ENCODE measurements at places on chromosomes 7 and 10. TPM values are rescaled to one million over a fixed set of nuclear protein-coding genes. Genes with fewer than 3 reads are reported as not detected.

- H3K4me3 ChIP-seq: no peak overlapping the region
- H3K4me1 ChIP-seq: peaks cover 30% of the 10 kb centered on the region
- peak; percentile 58 for DNase-seq
- H3K27me3 ChIP-seq: no peaks in the 10 kb centered on the region
- H3K27ac ChIP-seq: no peak overlapping the region
Observed at GRCh38 chr7:2247141-2247995, 5.3 kb downstream of the NUDT1 start.

SEMA3A gene
- polyA plus RNA-seq: not detected

ZPBP gene
- polyA plus RNA-seq: 0.55 TPM

- DNase-seq: no peak
- H3K4me1 ChIP-seq: peaks cover 26% of the 10 kb centered on the region
- H3K36me3 ChIP-seq: peaks cover 3% of the 10 kb centered on the region
- no peaks in the 10 kb centered on the region for H3K27me3 ChIP-seq
Observed at GRCh38 chr10:119597405-119598186, 832 bp upstream of the TIAL1 start.

ODAD2 gene
- not detected for polyA plus RNA-seq

MRC1 gene
- polyA plus RNA-seq: not detected

DNA sequence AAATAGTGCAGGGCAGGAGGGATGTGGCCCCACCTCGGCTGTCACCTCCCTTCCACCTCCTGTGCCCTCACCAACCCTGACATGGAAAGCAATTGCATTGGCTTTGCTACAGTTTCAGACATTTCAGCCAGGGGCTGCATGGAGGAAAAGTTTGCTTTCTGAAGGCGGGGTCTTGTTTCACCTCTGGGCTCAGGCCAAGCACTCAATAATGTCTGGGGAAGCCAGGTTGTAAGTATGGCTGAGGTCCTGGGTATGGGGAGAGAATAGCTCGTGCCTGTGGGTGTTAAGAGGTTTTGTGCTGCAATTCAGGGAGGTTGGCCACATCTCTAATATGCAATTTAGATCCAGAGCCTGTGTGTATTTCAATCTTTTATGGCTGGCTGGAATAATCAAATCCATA, 238.4 kb upstream of the MKI67 start:
- no peak overlapping the region for H3K27ac ChIP-seq
- no peak for DNase-seq
- H3K4me1 ChIP-seq: no peaks in the 10 kb centered on the region

DNA sequence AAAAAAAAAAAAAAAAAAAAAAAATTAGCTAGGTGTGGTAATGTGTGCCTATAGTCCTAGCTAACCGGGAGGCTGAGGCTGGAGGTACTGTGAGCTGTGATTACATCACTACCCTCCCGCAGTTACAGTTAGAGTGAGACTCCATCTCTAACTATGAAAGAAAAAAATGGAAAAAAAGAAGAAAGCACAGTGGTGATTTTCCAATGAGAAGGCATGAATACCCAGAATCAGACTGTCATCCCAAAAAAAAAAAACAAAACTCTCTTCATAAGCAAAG, 269.9 kb upstream of the MKLN1 start:
- peak overlapping the region; percentile 96 for H3K27ac ChIP-seq
- no peaks in the 10 kb centered on the region for H3K36me3 ChIP-seq
- H3K27me3 ChIP-seq: no peaks in the 10 kb centered on the region

DNA sequence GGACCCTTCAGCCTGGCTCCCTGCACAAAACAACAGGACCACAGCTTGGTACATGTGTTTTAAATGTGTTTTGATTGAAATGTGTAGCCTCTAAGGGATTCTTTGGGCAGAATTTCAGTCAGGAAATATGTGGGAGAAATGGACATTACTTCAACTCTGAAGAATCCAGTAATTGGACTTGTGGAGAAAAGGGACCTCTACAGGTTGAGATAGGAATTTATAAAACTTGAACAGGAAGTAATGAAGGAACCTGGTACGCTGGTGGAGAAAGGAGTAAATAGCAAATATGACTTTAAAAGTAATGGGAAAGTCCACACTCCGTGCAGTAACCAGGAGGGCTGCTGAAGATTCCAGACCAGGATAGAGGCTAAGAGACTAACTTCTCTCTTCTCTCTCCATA, 220.5 kb downstream of the LHFPL3 start:
- no peaks in the 10 kb centered on the region for H3K27me3 ChIP-seq
- H3K4me1 ChIP-seq: no peaks in the 10 kb centered on the region
- H3K4me3 ChIP-seq: no peak overlapping the region
- no peak for DNase-seq

GRCh38 chr7:713139-713457, 13.4 kb upstream of the DNAAF5 start:
- no peak overlapping the region for H3K27ac ChIP-seq
- no peak for DNase-seq
- no peaks in the 10 kb centered on the region for H3K27me3 ChIP-seq
- H3K36me3 ChIP-seq: no peaks in the 10 kb centered on the region
- H3K4me3 ChIP-seq: no peak overlapping the region
- H3K4me1 ChIP-seq: peaks cover 4% of the 10 kb centered on the region

GRCh38 chr10:30784524-30784896, 155.0 kb upstream of the LYZL2 start:
- H3K4me1 ChIP-seq: peaks cover 16% of the 10 kb centered on the region
- peaks cover 13% of the 10 kb centered on the region for H3K27me3 ChIP-seq
- H3K27ac ChIP-seq: no peak overlapping the region
- DNase-seq: no peak

DNA sequence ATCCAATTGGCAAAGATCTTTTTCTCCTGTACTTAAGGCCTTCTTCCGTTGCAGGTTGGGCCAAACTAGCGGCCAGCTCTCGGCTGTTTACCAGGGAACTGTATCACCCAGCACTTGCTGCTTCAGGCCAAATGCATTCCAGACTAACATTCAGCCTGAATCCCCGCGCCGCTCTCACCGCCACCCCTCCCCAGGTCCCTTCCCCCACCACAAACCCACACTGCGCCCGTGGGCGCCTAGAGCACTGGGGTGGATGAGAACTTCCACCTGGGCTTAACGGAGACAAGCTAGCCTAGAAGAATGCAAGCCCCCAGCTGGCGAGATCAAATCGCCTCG, 676 bp downstream of the TCAF1 start:
- DNase-seq: no peak
- peak overlapping the region; percentile 67 for H3K27ac ChIP-seq
- peak overlapping the region; percentile 87 for H3K4me3 ChIP-seq
- no peaks in the 10 kb centered on the region for H3K36me3 ChIP-seq
- no peaks in the 10 kb centered on the region for H3K27me3 ChIP-seq

CRYGN gene
- not detected for polyA plus RNA-seq

HMX2 gene
- polyA plus RNA-seq: not detected

DNA sequence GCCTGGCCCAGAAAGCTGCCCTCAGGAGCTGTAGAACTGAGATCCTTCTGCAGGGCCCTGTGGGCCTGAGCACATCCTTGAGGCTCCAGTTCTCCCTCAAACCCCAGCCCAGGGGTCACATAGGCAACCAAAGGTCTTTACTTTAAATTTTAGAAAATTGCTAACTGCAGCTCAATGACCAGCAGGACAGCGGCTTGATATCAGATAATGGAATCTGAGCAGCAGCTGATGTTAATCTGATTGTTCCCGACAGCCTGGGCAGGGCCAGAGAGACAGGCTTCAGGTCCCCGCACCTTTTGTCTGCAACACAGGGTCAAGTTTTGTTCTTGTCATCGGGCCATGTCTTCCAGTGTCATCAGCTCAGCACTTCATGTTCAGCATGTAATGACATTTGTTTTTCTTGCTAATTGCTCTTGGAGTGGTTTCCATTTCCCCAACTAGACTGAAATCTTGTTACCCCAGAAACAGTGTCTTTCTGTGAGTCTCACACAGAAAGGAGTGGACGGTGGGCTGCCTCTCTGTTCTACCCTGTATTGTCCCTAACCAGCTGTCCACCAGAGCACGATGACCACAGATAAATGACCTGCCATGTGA, 91.0 kb downstream of the PAXIP1 start:
- H3K4me3 ChIP-seq: no peak overlapping the region
- H3K27ac ChIP-seq: no peak overlapping the region
- no peaks in the 10 kb centered on the region for H3K36me3 ChIP-seq
- H3K4me1 ChIP-seq: peaks cover 9% of the 10 kb centered on the region

TMEM229A gene
- polyA plus RNA-seq: not detected

- H3K27ac ChIP-seq: no peak overlapping the region
- H3K27me3 ChIP-seq: no peaks in the 10 kb centered on the region
- no peaks in the 10 kb centered on the region for H3K4me1 ChIP-seq
- no peaks in the 10 kb centered on the region for H3K36me3 ChIP-seq
- no peak overlapping the region for H3K4me3 ChIP-seq
Observed at GRCh38 chr10:15609246-15609645, 110.5 kb downstream of the ITGA8 start.

DNA sequence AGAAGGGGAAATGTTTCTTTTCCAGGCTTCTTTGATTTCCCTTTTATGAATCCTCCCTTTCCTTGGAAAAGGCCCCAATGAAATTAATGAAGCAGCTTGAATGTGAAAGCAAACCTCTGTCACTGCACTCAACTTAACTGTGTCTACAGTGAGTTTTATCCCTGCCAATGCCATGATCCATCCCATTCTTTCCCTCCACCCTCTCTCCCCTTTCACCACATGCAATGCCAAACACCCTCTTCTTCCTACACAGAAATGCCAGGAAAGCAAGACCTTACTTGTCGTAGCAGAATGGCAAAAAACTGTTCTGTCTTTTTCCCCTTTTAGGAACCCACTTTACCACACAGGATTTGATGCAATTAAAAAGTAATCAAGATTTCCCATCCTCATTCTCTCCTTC, 47.3 kb upstream of the TRIL start:
- no peaks in the 10 kb centered on the region for H3K4me1 ChIP-seq
- H3K4me3 ChIP-seq: no peak overlapping the region
- no peak for DNase-seq
- no peak overlapping the region for H3K27ac ChIP-seq
- no peaks in the 10 kb centered on the region for H3K27me3 ChIP-seq

- peaks cover 20% of the 10 kb centered on the region for H3K4me1 ChIP-seq
- H3K27me3 ChIP-seq: no peaks in the 10 kb centered on the region
- no peaks in the 10 kb centered on the region for H3K36me3 ChIP-seq
- no peak overlapping the region for H3K4me3 ChIP-seq
- no peak for DNase-seq
Observed at GRCh38 chr10:16439295-16439694, 2.5 kb downstream of the PTER start.

GRCh38 chr10:121332829-121333765, 265.1 kb downstream of the FGFR2 start:
- H3K4me1 ChIP-seq: no peaks in the 10 kb centered on the region
- H3K4me3 ChIP-seq: no peak overlapping the region
- H3K36me3 ChIP-seq: no peaks in the 10 kb centered on the region
- DNase-seq: no peak

GRCh38 chr10:126160971-126161630, 227.2 kb downstream of the ADAM12 start:
- no peak for DNase-seq
- no peaks in the 10 kb centered on the region for H3K27me3 ChIP-seq
- H3K4me1 ChIP-seq: no peaks in the 10 kb centered on the region
- no peaks in the 10 kb centered on the region for H3K36me3 ChIP-seq
- no peak overlapping the region for H3K27ac ChIP-seq

DNA sequence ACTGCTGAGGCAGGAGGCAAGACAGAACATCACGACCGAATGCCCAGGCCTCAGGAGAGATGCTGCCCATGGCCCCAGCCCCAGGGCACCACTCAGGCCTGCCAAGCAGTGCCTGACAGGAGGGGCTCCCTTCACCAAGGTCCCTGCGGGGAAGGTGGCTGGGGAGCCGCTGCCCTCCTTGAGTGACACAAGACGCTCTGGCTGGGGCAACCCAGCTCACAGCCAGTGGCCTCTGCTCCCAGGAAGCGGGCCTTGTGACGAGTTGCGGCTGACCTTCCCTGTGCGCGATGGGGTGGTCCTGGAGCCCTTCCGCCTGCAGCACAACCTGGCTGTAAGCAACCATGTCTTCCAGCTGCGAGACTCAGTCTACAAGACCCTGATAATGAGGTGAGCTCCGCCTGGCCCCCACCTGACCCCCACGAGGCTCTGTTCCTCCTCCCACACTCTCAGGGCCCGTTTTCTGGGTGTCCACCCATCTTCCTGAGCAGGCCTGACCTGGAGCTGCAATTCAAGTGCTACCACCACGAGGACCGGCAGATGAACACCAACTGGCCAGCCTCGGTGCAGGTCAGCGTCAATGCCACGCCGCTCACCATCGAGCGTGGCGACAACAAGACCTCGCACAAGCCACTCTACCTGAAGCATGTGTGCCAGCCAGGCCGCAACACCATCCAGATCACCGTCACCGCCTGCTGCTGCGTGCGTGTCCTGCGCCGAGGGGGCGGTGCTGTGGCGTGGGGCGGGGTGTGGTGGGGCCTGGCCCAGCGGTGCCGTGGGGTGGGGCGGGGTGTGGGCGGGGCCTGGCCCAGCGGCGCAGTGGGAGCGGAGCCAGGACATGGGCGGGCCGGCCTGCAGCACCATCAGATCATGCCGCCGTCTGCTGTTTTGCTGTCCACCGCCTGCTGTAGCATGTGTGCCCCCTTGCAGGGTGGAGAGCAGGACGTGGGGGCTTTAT, 12.8 kb downstream of the ZMIZ2 start:
- no peak for DNase-seq
- no peak overlapping the region for H3K27ac ChIP-seq
- no peaks in the 10 kb centered on the region for H3K27me3 ChIP-seq
- H3K4me3 ChIP-seq: no peak overlapping the region

FGF8 gene
- polyA plus RNA-seq: not detected
